ENCODE measurements at places on chromosomes 1 and 21.

DNA sequence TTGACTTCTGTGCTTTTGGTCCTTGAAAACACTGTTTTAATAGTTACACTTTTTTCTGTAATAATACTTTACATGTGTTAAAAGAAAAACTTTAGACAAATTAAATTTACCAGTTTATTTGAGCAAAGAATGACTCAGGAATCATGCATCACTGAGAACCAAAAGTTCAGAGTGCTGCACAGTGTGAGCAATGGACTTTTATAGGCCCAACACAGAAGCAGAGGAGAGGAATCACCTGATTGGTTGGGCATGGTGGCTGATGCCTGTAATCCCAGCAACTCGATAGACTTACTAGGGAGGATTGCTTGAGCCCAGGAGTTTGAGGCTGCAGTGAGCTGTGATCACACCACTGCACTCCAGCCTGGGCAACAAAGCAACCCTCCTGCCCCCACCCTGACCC, 29.3 kb downstream of the ZNF648 start:
- no peak for DNase-seq

DNA sequence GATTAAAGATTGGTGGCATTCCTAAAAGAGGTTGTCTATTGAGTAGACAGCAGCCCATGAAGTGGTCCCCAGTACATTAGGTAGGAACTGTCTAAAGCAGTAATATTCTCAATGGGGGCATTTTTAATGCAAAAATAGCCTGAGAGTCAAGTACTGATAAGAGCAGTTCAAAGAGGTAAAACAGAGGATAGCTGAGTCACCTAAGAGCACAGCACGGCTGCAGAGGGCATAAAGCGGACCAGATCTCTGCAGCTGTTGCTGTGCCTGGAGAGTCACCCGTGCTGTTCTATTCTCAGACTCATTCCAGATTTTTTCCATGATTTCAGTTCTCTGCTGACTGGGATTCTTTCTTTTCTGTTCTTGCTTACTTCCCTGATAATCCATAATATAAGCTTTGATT, 313.2 kb downstream of the OLFM3 start:
- no peak for DNase-seq

DNA sequence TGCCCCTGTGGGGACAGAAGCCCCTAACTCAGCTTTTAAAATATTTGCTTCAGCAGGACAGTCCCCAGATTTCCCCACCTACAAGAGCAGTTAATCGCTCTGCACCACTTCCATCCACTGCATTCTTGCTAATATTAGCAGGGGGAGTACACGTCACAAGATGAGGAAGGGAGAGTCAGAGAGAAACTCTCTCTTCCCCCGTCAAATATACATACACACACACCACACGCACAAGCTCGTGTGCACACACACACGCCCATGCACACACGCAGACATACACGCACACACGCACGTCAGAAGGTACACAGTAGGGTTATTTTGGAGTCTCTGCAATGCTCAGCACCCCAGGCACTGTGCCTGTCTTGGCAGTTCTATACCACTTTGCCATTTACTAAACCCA, 2.1 kb downstream of the CLCA1 start:
- no peak for DNase-seq

DNA sequence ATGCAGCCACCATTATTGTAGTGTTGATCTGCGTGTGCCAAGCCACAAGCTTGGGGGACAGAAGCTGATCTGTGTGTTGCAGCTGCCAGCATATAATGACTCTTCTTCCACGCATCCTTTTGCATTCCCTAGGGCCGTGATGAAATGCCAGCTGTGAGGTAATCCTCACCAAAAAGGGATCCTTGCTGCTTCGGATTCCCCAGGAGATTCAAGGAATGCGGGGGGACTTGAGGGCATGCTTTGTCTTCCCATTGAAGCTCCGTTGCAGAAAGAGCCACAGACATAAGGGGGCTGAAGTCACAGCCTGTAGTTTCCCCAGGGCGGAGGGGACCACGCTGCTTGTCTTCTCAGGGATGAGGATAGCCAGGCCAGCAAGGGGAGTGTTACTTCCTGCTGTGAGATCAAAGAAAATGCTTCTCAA, 281.6 kb upstream of the FMN2 start:
- no peak for DNase-seq

GRCh38 chr1:6581561-6582305, 1.9 kb downstream of the ZBTB48 start:
- peak; percentile 37 for DNase-seq

DNA sequence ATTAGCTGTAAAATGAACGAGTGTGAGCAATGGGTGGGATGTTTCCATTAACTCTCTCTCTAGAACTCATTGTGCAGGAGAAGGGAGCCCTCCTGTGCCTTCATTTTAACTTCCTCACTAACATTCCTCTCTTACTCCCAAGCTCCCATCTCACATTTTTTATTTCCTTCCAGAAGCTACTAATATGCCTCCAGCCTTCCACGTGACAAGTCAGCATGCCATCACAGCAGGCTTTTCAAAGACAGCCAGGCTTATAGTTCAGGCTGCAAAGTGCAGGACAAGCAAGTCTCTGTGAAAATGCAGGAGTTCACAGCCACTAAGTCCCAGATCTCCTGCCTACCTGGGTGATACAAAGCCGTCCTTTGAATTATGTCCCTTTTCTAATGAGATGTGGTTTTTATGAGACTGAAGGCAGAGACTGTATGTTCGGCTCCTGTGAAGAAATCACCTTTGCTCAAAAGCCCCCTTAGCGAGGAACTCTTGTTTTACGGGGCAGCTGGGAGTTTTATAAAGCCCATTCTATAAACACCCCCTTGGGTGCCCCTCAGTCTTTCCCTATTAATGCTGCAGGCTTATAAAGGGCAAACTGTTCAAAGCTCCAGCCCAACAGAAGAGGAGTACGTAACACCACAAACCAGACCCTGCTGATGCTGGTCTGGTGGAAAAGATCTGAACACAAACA, 14.8 kb upstream of the ANGPTL7 start:
- no peak for DNase-seq

DNA sequence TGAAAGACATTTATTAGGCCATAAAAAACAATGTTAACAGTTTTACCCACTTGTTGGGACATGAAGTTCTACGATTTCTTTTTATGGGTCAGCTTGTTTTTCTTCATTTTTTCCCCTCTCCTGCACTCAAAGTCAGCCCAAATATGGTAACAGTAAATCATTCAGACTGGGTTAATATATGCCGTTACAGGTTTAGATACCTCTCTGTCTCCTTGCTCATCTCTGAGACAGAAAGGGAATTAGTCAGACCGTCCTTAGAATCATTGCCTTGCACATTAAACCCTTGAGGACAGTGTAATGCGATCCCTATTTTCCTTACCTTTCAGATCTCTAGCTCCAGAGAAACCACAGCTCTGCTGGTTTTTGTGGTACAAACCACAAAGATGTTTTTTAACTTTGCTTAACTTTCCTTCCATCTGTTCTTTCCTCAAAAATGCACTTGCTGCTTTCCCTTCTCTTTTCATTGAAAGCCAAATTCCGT, 613.3 kb downstream of the PLPP3 start:
- no peak for DNase-seq

GRCh38 chr1:207444514-207445217, 9.5 kb upstream of the CR2 start:
- DNase-seq = no peak

GRCh38 chr1:70319750-70320149, 34.8 kb downstream of the ANKRD13C start:
- DNase-seq = no peak

- no peak for DNase-seq
Observed at GRCh38 chr1:217040711-217041455, 317.7 kb upstream of the ESRRG start.

GRCh38 chr1:27650539-27651175, 15.7 kb upstream of the FGR start:
- DNase-seq = no peak

DNA sequence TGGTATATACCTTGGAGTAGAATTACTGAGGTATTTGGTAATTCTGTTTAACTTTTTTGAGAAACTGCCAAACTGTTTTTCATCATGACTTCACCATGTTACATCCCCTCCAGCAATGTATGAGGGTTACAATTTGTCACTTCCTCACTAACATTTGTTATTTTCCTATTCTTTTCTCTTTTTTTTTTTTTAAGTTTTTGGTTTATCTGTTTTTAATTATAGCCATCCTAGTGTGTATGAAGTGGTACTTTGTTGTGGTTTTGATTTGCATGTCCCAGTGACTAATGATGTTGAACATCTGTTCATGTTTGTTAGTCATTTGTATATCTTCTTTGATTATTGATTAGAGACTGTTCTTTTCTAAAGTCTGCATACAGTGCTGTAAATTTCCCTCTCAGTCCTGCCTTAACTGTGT, 147.3 kb downstream of the HS2ST1 start:
- DNase-seq = no peak

GRCh38 chr1:57987523-57987922, 559.0 kb downstream of the OMA1 start:
- no peak for DNase-seq

GRCh38 chr1:42848823-42849537, 2.6 kb downstream of the ZNF691 start:
- no peak for DNase-seq

DNA sequence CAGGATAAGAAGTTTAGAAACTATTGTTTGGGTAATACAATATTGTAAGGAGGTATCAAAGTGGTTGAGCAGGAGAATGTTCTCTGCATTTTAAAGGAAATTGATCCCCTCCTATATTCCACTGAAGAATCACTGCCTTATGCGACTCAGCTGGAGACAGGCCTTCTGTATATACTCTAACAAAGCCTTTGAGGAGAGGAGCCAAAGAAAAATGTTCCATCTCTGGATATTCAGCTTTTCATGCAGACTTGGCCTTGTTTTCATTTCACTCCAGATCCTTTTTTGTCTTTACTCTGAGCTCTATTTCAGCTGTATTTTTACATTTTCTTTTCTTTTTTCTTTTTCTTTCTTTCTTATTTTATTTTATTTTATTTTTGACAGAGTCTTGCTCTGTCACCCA, 42.1 kb upstream of the S1PR1 start:
- no peak for DNase-seq

DNA sequence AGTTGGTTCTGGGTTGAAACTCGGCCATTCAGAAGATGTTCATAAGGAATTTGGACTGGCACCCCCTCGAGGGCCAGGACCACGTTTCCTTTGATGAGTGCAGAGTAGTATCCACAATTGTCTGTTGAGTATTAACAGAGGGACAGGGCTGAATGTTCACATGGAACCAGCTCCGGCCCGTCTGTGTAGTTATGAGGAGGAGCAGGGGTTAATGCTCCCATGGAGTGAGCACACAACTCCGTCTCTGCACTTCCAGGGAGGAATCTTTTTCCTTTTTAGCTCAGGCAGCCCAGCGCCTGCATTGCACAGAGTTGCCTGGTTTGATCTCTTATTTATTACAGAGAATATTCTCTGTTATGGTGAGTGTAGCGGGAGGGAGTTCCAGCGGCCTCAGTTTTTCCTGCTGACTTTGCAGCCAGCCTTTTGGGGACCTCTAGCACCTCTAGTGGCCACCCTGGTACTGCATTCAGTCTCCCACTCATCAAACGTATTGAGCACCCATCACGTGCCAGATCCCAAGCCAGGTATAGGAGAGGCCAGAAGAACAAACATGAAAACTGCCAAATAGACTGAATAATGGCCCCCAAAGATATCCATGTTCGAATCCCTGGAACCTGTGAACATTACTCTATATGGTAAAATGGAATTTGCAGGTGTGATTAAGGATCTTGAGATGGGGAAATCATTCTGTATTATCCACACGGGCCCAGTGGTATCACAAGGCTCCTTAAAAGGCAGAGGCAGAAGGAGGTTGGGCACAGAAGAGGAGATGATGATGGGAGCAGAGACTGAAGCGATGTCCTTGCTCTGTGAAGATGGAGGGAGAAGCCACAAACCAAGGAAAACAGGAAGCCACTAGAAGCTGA, 167.7 kb upstream of the CSF3R start:
- DNase-seq = peak; percentile 60

DNA sequence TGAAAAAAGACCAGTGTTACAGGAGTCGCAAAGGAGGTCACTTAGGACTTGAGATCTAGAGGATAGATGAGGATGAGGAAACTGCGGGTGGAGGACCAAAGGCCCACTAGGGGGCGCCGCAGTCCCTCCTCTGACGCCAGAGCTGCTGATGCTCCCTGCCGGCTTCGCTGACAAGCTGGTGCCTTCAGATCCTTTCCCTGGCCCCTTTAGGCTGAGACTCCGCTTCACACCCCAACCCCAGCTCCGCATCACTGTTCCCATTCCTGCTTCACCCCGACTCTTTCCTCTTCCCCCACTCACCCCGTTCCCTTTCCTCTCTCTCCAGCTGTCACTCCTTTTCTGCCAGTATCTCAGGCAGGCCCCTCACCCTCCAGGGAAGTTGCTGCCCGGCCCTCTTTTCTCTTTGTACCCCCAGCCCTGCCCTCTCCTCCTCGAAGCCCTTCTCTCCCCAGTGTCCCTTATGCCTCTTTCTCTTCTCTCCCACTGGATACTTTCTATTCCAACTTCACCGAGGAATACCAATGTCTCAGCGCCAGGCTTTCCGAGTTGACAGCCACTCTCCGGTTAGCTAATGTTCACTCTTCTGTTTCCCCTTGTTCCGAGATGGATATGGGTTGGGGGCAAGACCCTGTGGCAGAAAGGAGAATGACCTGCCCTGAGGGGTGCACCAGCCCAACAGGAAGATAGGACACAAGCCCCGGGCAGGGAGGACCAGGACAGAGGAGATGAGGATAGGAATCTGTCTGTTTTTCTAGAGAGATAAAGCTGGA, 4.5 kb downstream of the KCNJ9 start:
- peak; percentile 83 for DNase-seq

- no peak for DNase-seq
Observed at GRCh38 chr1:30952098-30952497, 43.5 kb upstream of the SDC3 start.

- DNase-seq = no peak
Observed at GRCh38 chr1:51915951-51916350, 37.4 kb upstream of the NRDC start.

DNA sequence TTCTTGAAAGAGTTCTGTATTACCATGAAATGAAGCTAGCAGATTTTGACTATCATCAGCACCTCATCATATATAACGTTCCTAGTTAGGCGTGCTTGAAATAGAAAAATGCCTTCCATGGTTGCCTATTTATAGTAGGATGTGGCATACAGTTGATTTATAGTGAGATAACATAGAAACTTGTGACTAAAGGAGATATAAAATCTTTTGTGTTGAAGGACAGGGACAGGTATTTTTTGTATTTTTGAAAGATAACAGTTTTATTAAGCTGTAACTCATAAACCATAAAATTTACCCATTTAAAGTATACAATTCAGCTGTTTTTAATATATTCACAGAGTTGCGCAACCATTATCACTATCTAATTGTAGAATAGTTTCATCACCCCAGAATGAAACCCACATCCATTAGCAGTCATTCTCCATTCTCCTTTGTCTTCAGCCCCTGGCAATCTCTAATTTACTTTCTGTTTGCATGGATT, 19.3 kb downstream of the SPEN start:
- DNase-seq = no peak

DNA sequence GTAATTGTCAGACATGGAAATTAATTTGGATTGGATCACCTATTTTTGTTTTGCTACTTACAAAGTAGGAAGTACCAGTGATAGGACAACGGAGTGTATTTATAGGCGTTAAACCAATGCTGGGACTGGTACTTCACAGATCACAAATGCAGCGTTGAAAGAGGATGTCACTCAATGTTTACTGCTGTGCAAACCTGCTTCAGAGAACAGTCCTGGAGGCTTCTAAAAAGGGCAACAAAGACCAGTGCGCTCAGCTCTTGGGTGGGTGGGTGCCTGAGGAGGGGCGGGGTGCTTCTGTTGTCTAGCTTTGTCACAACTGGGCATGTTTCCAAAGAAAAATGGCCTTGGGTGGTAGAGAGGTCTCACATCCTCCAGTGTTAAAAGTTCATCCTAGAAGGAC, 2.1 kb downstream of the C1orf21 start:
- DNase-seq = peak; percentile 9
